Ascending aorta (tissue), 2 donors: ENCODE measurements at places on chromosomes 11 and 22.

GRCh38 chr11:117201658-117202305 lies 2.6 kb downstream of the TAGLN start:
- H3K27me3 ChIP-seq: no peaks in the 10 kb centered on the region
- no peak for DNase-seq
- peak overlapping the region; percentile 96 for H3K27ac ChIP-seq
- peaks cover 50% of the 10 kb centered on the region for H3K36me3 ChIP-seq

DNA sequence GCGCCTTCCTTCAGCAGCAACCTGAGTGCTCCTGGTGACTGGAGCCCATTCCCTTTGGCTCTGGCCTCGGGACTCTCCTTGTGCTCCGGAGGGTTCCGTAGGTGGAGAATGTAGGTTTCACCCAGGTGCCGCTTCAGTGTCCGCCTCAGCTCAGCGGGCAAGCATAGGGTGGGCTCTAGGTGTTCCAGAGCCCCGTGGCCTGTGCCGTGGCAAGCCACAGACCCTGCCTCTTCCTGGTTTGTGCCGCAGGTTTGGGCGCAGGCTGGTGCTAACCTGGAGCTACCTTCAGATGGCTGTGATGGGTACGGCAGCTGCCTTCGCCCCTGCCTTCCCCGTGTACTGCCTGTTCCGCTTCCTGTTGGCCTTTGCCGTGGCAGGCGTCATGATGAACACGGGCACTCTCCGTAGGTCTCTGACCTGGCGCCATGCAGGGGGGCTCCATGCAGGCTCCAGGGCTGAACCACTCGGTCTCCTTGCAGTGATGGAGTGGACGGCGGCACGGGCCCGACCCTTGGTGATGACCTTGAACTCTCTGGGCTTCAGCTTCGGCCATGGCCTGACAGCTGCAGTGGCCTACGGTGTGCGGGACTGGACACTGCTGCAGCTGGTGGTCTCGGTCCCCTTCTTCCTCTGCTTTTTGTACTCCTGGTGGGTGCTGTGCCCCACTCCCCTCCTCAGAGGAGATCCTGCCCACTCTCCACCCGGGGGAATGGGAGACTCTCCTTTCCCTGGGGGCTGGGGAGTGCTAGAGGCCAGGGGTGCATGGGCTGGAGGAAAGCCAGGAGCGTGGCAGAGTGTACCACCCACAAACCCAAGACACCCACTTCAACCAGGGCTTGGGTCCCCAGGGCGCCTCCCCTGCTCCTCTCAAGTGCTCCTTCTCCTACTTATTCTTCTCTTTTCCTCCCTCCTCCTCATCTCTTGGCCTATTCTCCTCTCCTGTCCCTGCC lies 2.4 kb downstream of the SLC22A12 start:
- H3K4me1 ChIP-seq: no peaks in the 10 kb centered on the region
- H3K27ac ChIP-seq: no peak overlapping the region
- H3K27me3 ChIP-seq: no peaks in the 10 kb centered on the region

- H3K4me3 ChIP-seq: no peak overlapping the region
- no peaks in the 10 kb centered on the region for H3K36me3 ChIP-seq
- H3K4me1 ChIP-seq: peaks cover 8% of the 10 kb centered on the region
- H3K27me3 ChIP-seq: no peaks in the 10 kb centered on the region
- no peak overlapping the region for H3K27ac ChIP-seq
- no peak for DNase-seq
Measured at GRCh38 chr11:128892866-128893565, 1.9 kb downstream of the KCNJ5 start.

DNA sequence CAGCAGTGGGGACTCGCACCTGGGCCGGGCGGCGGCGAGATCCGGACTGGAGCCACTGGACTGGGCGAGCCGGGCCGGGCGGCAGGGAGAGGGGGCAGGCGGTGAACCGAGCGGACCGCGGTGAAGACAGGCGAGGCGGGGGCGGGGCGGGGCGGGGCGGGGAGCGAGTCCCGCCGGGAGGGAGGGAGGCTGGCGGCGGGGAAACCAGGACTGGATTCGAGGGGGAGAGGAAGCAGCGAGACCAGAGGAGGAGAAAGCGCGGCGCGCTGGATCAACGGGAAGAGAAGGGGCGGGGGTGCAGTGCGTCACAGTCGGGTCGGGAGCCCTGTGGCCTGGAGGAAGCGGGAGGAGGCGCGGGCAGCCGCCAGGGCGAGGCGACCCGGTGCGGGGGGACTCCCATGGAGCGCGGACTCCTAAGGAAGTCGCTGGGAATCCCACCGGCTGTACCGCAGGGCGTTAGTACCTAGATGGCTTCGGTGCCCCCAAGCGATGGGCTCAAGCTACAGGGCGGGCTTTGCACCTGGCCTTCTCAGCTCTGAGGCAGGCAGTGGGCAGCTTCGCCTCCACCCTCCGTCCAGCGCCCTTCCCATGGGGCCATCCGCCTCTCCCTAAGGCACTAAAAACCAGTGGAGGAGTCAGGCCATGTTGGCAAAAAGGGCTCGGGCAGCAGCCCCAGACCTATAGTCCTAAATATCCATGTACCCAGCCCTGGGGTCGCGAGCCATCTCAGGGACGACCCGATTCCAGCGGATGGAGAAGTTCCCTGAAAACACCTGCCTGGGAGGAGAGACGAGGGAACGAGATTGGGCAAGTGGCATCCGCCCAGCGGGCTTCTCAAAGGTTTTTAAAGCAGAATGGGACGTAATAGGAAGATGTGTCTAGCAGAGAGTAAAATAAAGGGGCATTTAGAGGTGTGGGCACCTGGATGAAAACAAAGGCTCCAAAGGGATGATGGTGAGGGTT lies at the start of gene TMEM121B:
TSS of gene TMEM121B (minus strand) at position 128 of the 963 bp plus-strand sequence. CDS start 233 bp downstream, outside the sequence.
- H3K27me3 ChIP-seq: peaks cover 6% of the 10 kb centered on the region
- peak within 1 kb of the TSS; percentile 67 for H3K4me3 ChIP-seq
- peaks cover 6% of the 10 kb centered on the region for H3K4me1 ChIP-seq
- no peaks in the 10 kb centered on the region for H3K36me3 ChIP-seq
- no peak within 1 kb of the TSS for H3K27ac ChIP-seq
- no peak for DNase-seq

- no peak overlapping the region for H3K27ac ChIP-seq
- H3K36me3 ChIP-seq: no peaks in the 10 kb centered on the region
- peaks cover 3% of the 10 kb centered on the region for H3K4me1 ChIP-seq
- DNase-seq: no peak
- H3K27me3 ChIP-seq: no peaks in the 10 kb centered on the region
Measured at GRCh38 chr11:110121204-110121603, 28.0 kb downstream of the ZC3H12C start.

GRCh38 chr11:15276621-15277020 lies 161.9 kb downstream of the INSC start:
- no peak for DNase-seq
- no peak overlapping the region for H3K4me3 ChIP-seq
- H3K27ac ChIP-seq: no peak overlapping the region
- no peaks in the 10 kb centered on the region for H3K36me3 ChIP-seq

- no peaks in the 10 kb centered on the region for H3K4me1 ChIP-seq
- H3K4me3 ChIP-seq: no peak overlapping the region
- H3K36me3 ChIP-seq: no peaks in the 10 kb centered on the region
- no peaks in the 10 kb centered on the region for H3K27me3 ChIP-seq
Measured at GRCh38 chr22:24485608-24486007, 9.5 kb upstream of the UPB1 start.
